Breast epithelium (tissue), 4 donors: ENCODE measurements at places on chromosomes 1 and 21. TPM values are rescaled to one million over a fixed set of nuclear protein-coding genes. Genes with fewer than 3 reads are reported as not detected.

The ZMYND12 gene
- total RNA-seq, result 1.3 TPM

The MAN1C1 gene
- total RNA-seq, result 13.8 TPM

DNA sequence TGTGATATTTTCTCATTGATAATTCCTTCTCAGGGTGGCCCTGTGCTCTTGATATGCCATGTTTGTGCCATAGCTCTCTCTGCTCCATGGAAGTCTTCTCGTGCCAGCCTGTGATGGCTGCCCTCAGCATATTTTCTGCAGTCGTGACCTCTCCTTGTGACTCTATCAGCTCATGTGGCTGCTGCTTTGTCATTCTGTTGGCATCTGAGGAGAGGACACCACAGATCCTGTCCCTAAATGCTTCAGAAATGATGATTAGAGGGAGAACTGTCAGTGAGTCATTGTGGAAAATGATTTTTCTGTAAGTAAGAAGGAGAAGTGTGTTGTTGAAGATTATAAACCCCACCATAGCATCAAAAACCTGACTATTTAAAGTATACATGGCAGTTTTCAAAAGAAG lies 286.0 kb downstream of the ADGRL2 start:
- no peak for DNase-seq

The AMY1C gene
- not detected for total RNA-seq

DNA sequence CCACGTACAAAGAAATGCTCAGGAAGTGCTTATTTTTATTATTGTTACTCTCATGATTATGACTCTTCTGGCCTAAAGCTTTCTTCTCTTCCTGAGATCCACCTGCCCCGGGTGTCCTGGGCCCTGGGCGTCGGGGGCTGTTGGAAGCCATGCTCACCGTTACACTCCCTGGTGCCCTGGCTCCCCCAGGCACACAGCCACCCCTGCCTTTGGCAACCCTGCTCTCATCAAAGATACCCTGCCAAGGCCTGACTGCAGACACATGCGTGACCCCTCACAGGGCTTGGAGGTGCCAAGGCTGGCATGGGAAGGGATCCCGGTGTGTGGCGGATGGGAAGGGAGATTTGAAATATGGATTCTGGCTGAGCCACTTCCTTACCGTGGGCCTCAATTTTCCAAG lies 3.3 kb upstream of the KISS1 start:
- no peak for DNase-seq

DNA sequence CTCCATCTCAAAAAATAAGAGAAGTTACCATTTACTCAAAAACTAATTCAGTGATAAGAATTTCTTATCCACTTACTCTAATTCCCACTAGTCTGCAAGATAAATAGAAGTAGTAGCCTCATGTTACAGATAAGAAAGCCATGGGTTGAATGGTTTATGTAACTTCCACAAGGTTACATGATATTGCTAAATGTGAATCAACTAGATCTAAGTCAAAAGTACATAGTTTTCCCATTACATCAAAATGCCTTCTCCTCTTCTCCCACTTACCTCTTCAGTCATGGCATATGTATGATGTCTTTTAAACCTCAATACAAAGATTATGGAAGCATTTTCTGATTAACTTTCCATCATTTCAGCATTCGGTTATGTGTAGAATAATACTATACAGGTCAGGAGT lies 108.5 kb downstream of the ASH1L start:
- DNase-seq, result no peak

DNA sequence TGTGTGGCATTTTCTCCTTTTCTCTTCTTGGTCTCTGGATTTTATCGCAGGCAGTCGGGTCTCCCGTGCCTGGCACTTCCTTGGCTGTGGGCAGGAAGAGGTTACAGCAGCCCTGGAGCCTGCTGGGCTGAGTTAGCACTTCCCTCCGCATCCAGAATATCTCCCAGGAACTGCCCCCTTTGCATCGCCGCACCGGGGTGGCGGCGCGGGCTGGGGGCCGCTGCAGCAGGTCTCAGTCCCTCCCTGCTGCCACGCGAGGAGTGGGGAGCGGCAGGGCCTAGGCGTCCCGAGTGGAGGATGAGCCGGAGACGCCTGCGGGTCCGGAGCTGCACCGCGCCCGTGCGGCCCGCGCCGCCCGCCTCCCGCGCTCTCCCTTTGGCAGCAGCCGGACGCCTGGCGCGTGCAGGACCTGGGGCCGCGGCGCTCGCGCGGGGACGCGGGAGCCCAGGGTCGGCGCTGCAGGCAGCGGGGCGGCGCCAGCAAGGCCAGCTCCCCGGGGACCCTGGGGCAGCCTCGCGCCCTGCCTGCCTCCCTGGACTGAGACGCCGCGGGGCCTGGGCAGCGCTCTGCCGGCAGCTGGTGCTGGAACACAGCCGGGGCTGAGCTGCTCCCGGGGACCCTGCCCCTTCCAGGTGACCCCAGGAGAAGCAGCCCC lies 192.8 kb downstream of the PRDM2 start:
- no peak for DNase-seq

DNA sequence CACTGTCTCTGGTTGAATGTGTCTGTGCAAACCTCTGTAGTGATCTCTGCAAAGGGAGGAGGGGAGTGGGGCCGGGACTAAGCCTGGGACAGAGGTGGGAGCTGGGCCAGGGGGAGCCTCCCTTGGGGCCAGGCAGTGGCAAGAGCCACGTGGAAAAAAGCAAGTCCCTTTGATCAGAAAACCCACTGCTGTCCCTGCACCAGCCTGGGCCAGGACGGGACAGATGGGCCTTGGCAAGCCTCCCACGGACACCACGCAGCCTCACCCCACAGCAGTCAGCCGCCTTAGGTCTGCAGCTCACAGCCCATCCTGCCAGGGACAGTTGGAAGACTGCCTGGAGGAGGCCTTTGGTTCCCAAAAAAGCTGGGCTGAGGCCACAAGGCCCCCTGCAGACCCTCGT lies 11.7 kb upstream of the TRAPPC10 start:
- DNase-seq, result no peak

DNA sequence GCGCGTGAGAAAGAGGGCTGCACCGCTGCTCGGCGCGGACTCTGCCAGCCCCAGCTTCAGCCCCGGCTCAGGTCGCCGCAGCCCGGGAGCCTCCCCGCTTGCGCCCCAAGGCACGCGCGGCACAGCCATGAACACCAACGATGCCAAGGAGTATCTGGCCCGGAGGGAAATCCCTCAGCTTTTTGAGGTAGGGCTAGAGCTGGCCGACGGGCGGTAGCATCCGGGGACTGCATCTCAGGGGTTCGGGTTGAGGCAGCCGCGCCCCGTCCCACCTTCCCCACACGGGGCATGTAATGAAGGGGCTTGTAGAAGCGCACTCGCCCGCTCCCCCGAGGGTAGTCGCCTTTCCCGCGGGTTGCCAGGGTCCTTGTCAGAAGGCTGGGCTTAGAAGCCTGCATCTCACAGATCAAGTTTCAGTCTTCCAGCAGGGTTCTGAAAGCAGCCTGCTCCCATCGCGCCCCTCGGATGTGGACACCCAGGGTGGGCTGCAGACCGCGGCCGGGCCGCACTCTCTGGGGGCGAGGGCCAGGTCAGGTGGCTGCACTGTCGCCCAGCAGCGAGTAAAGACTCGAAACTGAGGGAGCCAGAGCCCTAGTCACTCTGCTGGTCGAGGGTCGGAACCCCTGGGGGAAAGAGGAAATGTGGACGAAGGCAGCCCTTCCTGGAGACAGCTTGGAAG lies 507 bp downstream of the AK5 start:
- DNase-seq, result no peak

- no peak for DNase-seq
Observed at GRCh38 chr1:246083416-246083815, 423.7 kb downstream of the SMYD3 start.

The RIMS3 gene
- 2.6 TPM for total RNA-seq

DNA sequence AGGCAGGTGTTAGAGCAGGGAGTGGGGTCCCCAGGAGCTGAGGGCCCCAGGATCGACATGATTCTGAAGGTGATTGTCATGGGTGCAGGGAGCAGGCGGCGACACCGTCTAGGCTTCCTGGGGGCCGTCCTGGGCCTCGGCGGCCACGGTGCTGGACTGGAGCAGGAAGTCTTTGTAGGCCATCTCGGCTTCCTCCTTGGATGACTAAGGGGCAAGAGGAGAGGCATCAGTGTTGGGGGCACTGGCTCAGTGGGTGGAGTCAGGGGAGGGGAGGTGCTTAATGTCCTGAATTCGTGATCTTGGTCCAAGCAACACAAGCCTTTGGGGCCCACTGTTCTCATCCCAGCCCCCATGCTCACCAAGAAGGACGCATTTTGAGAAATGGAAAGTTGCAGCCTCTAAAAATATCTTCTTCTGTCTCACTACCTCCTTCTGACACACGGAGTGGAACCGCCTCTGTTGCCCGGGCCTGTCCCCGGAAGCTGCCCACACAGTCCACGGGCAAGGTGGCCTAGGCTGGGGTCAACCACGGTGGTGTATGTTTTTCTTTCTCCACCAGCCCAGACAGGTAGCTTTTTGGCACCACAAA lies 8.6 kb upstream of the FCMR start:
- DNase-seq, result no peak

- DNase-seq, result no peak
Observed at GRCh38 chr1:12201352-12202189, 28.3 kb upstream of the VPS13D start.

DNA sequence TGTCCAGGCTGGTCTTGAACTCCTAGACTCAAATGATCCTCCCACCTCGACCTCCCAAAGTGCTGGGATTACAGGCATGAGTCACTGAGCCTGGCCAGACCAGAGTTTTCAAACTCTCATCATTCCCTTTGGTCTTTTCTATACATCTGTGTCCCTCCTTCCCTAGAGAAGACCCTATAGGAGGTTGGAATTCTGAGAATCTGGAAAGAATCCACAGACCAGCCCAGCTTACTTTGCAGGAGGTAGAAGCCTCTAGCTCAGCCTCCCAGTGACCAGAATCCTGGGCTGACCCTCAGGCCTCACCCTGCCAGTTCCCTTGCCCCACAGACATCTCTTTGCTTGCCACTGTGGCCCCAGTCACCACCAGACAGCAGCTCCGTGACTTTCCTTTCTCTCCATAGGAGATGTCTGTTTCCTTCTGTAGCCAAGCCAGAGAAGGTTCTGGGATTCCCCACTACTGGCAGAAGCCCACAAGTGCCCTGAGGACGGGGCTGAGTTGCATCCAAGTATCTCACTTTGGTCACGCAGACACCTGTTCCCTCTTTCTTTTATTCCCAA lies 34.7 kb upstream of the KHDRBS1 start:
- no peak for DNase-seq

DNA sequence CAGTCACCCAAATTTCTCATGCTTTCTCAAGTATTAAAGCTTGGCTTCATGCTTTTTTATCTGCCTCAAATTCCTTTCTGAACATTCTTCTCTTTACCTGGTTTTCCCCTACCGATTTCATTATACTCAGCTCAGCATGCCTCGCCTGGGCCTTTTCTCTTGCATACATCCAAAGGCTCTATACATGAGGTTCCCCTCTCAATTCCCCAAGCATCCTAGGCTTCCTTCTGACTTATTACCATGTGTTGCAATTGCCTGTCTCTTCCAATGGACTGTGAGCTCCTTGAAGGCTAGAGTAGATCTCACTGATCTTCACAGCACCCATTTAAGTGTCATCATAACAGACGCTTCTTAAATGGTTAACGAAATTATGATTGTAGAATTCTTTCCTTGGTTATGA lies 24.1 kb upstream of the CYP4A22 start:
- DNase-seq, result no peak

GRCh38 chr1:155123801-155124200 lies 3.9 kb upstream of the EFNA1 start:
- no peak for DNase-seq

GRCh38 chr1:161390559-161390858 lies 22.8 kb upstream of the CFAP126 start:
- DNase-seq, result no peak

DNA sequence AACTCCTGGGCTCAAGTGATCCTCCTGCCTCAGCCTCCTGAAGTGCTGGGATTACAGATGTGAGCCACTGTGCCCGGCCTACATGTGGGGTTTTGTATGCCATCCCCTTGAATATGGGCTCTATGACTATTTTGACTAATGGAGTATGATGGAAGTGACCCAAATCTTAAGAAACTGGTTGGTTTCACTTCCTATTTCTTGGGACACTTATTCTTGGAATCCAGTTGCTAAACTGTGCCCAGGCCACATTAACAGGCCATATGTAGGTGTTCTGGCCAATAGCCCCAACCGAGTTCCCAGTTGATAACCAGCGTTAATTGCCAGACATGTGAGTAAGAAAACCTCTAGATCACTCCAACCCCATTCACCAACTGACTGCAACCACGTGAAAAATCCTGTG lies 36.3 kb upstream of the CLIC4 start:
- no peak for DNase-seq

The SPATA17 gene
- total RNA-seq, result 0.59 TPM

- DNase-seq, result no peak
Observed at GRCh38 chr1:192581131-192581927, 5.8 kb downstream of the RGS1 start.

DNA sequence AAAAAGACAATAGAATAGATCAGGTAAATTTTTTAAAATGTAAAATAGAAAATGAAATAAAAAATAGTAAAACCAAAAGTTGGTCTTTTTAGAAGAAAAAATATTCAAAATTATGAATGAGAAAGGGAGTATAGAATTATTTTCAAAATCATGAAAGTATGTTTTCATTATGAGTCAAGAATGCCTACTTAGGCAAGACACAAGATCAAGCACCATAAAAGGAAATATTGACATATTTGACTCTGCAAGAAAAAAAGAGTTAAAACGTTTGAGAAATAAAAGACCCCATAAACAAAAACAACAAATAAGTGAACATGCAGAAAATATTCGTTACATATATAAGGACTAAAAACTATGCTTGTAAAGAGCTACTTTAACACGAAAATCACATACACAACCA lies 4.8 kb upstream of the COX20 start:
- DNase-seq, result no peak

The SETSIP gene
- not detected for total RNA-seq

GRCh38 chr1:24932725-24933294 lies 2.7 kb upstream of the RUNX3 start:
- DNase-seq, result no peak

The ANGPTL3 gene
- not detected for total RNA-seq

DNA sequence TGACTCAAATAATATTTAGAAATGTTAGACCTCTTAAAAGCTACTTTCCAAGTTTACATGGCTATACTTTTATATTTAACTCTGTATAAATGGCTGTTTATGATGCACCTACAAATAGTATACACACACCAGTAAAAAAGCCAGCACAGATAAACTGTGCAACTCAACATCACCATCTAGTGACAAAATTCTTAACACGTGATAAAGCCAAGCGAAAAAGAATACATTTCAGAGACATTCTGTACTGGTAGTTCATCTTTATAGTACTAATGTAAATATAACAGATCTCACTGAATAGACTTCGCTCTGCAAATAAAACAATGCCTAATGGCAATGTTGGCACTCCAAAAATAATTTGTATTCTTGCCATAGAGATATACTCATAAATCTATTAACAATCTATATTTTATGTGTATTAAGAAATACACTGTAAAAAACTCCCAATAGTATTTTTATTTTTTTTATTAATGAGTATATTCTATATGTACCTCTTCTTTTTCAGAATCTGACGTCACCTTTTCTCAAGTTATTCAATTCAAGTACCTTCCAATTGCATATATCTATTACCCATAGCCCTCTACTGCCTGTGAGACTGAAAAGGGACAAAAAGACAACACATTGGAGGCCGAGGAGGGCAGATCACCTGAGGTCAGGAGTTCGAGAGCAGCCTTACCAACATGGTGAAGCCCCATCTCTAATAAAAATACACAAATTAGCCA lies 100.2 kb downstream of the DPYD start:
- no peak for DNase-seq
